ENCODE measurements at places on chromosomes 5 and 9. TPM values are rescaled to one million over a fixed set of nuclear protein-coding genes. Genes with fewer than 3 reads are reported as not detected.

The LCN9 gene
- not detected for total RNA-seq

GRCh38 chr9:81673310-81673709, 16.0 kb downstream of the TLE1 start:
- H3K36me3 ChIP-seq, result no peaks in the 10 kb centered on the region
- no peak overlapping the region for H3K27ac ChIP-seq
- no peak overlapping the region for H3K4me3 ChIP-seq
- DNase-seq, result no peak
- H3K4me1 ChIP-seq, result peaks cover 45% of the 10 kb centered on the region
- no peaks in the 10 kb centered on the region for H3K27me3 ChIP-seq

DNA sequence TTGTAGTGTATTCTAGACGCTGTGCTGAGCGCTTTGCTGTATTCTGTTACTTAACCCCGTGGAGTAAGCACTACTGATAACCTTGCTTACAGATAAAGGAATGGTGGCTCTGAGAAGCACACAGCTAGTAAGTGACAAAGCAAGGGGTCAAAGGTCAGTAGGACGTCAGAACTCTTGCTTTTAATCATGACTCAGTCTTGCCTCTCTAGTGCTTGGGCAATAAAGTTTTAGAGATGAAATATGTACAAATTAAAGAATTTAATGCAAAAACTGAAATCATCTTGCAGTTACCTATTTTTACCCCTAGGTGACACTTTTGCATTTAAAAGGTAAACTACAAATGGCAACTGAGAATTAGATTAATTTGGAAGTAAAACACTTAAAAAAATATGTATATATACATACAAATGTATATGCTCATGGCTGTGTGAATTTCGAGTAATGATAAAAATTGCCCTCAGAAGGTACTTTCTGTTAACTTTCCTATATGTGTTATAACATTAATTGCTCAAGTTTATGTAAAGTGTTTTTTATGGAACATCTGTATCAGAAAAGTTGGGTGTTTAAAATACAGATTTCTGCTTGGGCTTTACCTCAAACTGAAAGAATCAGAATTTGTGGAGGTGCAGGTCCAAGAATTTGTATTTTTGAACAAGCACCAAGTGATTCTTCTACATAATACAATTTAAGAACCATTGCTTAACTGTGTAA, 175.1 kb upstream of the DAB2 start:
- H3K4me1 ChIP-seq, result no peaks in the 10 kb centered on the region
- no peak for DNase-seq
- H3K4me3 ChIP-seq, result no peak overlapping the region
- H3K36me3 ChIP-seq, result no peaks in the 10 kb centered on the region

DNA sequence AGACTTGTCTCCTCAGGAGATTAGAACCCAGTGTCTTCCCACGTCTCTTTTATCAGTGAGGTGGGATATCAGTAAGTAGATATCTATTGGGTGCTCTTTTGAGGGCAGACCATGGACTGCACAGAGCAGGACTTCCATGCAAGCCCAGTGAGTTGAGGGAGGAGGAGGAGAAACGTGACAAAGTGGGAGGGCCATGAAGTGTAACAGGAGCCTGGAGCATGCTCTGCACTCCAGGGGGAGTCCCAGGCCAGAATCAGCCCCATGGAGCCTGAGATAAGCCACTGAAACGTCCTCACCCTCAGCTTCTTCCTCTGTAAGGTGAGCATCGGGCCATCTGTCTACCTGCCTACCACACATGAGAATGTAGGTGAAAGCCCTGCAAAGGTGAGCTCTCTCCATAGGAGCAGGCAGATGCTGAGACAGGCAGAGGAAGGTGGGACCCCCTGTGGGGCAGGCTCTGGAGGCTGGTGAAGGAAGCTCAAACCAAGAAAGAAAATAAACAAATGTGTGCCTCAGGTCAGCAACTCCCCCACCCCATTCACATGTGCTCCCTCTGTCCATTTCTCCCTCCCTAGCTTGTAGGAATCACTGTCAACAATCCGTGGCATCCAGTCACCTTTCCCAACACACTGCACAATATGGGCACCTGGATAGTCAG, 87.4 kb downstream of the NRG2 start:
- no peak overlapping the region for H3K27ac ChIP-seq
- H3K4me3 ChIP-seq, result no peak overlapping the region
- no peaks in the 10 kb centered on the region for H3K27me3 ChIP-seq
- no peak for DNase-seq
- H3K36me3 ChIP-seq, result no peaks in the 10 kb centered on the region
- peaks cover under 1% of the 10 kb centered on the region for H3K4me1 ChIP-seq

The TXNDC8 gene
- total RNA-seq, result not detected

The DPYSL3 gene
- 68.5 TPM for total RNA-seq

- no peak overlapping the region for H3K4me3 ChIP-seq
- H3K27ac ChIP-seq, result no peak overlapping the region
- H3K4me1 ChIP-seq, result no peaks in the 10 kb centered on the region
- DNase-seq, result no peak
- no peaks in the 10 kb centered on the region for H3K36me3 ChIP-seq
- no peaks in the 10 kb centered on the region for H3K27me3 ChIP-seq
Measured at GRCh38 chr5:33203931-33204330, 236.8 kb upstream of the TARS1 start.

The ENTPD2 gene
- total RNA-seq, result 4.9 TPM

- H3K4me1 ChIP-seq, result peaks cover 27% of the 10 kb centered on the region
- no peaks in the 10 kb centered on the region for H3K27me3 ChIP-seq
- no peaks in the 10 kb centered on the region for H3K36me3 ChIP-seq
Measured at GRCh38 chr5:140148508-140148907, 22.8 kb downstream of the IGIP start.

The FBN2 gene
- total RNA-seq, result 0.49 TPM

GRCh38 chr9:81620002-81620390, 69.4 kb downstream of the TLE1 start:
- no peaks in the 10 kb centered on the region for H3K27me3 ChIP-seq
- no peak for DNase-seq
- no peaks in the 10 kb centered on the region for H3K36me3 ChIP-seq
- H3K4me3 ChIP-seq, result no peak overlapping the region
- H3K27ac ChIP-seq, result no peak overlapping the region

DNA sequence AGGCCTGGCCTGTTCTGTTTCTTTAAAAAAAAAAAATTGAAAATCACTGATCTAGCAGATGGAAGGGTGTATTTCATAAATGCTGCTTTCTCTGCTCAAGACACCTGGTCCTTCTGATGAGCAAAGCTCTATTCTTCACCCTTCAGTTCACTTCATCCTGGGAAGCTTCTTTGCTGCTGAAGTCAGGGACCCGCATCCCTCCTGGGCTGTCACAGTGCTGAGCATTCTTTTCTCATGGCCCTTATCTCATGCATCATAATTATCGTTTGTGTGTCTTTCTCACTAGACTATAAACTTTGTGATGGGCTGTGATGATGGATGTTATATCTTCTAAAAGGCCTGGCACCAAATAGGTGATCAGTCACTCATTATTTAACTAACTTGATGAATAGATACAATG, 461.0 kb downstream of the GADD45G start:
- H3K27me3 ChIP-seq, result no peaks in the 10 kb centered on the region
- H3K36me3 ChIP-seq, result no peaks in the 10 kb centered on the region
- no peak overlapping the region for H3K4me3 ChIP-seq
- no peak for DNase-seq
- no peaks in the 10 kb centered on the region for H3K4me1 ChIP-seq

DNA sequence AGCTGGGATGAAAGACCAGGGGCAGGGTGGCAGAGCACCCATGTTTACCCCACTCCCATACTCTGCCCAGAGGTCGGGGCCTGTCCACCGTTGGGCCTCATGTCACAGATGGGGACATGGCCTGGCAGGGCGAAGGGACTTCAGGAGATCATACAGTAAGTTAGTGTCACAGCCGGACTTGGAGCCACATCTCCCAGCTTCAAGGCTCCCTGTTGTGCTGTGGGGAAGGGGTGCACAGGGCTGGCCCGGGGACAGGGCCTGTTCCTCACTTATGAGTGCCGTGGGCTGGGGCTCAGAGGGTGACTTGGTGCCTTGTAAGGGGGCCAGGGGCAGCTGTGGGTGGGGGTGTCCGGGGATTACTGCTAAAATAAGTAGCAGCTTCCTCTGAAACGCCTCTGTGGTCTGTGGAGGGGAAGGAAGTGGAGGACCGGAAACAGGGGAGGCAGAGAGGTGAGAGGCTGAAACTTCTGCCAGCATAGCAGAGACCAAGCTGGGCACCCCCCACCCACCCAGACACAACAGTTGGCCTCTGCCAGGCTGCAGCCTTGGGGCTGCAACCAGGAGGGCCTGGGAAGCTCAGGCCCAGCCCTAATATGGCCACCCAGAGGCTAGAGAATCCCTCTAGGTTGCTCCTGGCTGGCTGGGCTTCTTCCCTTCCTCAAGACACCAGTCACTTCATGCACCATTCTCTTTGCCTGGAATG, 41.1 kb upstream of the NEK6 start:
- H3K27ac ChIP-seq, result no peak overlapping the region
- no peak overlapping the region for H3K4me3 ChIP-seq
- peak; percentile 67 for DNase-seq
- H3K4me1 ChIP-seq, result peaks cover 17% of the 10 kb centered on the region

The NMUR2 gene
- not detected for total RNA-seq
